Hepatic stellate cell (primary cell): ENCODE measurements at places on chromosomes 4 and X.

GRCh38 chr4:89162496-89162895 lies 51.2 kb downstream of the TIGD2 start:
- no peak for DNase-seq

- no peak for DNase-seq
Observed at GRCh38 chrX:114152130-114152529, 431.8 kb upstream of the HTR2C start.

DNA sequence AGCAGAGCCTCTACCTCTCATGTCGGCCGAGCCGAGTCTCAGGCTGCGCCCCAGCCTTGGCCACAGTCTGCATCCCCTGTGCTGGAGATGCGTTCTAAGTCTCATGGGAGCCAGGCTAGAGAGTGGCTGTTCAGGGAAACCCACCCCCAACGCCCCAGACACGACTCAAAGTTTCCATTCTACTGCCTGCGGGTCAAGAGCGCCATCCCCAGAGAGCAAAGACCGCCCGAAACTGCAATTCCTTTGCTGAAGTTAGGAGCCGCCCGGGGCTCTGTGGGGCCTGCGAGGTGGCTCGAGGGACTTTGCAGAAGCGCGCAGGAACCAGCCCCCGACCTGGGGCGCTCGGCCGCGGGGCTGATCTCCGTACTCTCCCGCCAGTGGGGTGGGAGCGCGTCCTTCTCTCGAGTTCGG lies 10.0 kb upstream of the ELF4 start:
- no peak for DNase-seq

- peak; percentile 32 for DNase-seq
Observed at GRCh38 chr4:17385403-17385802, 126.5 kb downstream of the QDPR start.

- no peak for DNase-seq
Observed at GRCh38 chr4:126495163-126495752, 1137.5 kb upstream of the INTU start.

DNA sequence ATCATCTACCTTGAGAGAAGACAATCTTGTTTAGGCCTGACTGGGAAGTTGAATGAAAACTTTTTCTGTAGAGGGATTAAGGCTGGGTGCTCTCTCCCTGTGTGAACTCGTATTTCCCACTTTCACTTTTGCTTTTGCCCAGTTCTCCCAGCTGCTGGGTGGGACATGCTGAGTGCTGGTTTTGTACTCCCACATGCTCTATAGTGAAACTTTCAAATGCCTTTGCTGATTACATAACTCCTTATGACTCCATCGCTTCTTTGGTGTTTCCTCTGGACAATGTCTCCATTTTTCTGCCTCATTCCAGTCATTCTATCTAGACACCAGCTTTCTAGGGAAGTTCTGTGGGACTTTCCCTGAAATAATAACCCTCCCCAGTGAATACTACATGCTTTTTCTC lies 100.5 kb downstream of the CLNK start:
- peak; percentile 89 for DNase-seq

DNA sequence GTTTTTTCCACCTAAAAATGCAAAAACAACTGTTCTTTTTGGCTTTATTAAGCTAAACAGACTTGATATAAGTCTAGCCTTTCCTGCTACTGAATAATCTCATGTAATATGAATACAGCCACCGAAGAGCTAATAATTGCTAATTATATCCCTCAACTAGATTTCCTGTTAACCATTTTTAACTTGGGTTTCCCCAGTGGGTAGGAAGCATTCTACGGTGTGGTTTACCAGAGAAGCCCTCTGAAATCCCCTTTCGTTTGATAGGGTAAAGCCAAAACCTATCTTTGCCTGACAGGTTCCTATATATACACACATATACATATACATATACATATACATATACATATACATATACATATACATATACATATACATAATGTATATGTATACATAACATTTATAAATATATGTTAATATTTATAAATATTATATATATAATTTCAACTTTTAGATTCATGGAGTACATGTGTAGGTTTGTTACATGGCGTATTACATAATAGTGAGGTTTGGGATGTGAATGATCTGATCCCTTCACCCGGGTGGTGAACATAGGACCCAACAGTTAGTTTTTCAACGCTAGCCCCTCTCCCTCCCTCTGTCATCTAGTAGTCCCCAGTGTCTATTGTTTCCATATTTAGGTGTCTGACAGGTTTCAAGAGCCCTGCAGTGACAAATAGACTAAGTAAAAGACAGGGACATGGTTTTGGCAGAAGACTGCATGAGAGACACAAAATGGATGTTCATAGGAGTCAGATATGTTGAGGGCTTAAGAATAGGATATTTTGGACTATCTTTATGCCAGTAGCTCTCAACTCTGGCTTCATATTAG lies 62.4 kb downstream of the ATXN3L start:
- no peak for DNase-seq

GRCh38 chr4:70992391-70992881 lies 1.0 kb upstream of the DCK start:
- no peak for DNase-seq

DNA sequence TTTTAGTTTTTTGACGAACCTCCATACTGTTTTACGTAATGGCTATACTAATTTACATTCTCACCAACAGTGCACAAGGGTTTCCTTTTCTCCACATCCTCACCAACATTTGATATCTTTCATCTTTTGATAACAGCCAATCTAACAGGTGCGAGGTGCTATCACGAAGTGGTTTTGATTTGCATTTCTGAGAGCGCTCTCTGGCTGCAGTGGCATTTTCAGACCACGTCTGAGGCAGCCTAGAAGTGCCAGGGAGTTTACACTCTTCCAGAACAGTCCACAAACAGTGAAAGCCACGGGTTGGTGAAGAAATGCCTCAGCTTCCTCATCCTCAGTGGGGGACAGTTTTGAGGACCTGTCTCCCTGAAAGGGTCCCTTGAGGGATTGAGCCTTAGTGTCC lies 471.0 kb downstream of the BCOR start:
- DNase-seq, result no peak

- DNase-seq, result no peak
Observed at GRCh38 chr4:81523672-81524327, 52.1 kb upstream of the RASGEF1B start.
